ENCODE measurements at places on chromosomes 4 and X.
A peak's percentile ranks its signal among the peaks of the same experiment; 100 is the strongest.

DNA sequence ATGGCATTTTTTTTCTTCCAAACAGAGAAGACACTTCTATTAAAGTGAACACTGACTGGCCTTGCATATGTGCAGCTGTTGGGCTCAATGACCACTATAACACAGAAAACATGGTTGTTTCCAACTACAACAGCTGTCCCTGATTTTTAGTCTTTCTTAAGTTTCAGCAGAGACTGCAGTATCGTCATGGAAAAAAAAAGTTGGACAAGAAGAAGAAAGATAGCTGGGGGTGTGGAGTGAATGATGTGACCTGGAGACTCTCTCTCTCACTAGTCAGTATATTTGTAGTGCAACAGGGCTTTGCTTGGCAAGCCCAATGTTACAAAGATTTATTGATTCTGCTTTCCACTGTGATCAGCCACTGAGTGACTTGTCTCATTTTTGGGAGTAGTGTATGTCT, 29.5 kb upstream of the C4orf54 start:
- DNase-seq: no peak

- no peak for DNase-seq
Observed at GRCh38 chr4:153735906-153736461, 23.8 kb downstream of the RNF175 start.

- DNase-seq: no peak
Observed at GRCh38 chr4:13364653-13365052, 119.5 kb downstream of the RAB28 start.

- no peak for DNase-seq
Observed at GRCh38 chr4:35201403-35201802, 1042.9 kb downstream of the ARAP2 start.

GRCh38 chrX:123834116-123834515, 25.7 kb upstream of the XIAP start:
- DNase-seq: no peak

GRCh38 chrX:147850875-147851274, 60.8 kb upstream of the FMR1 start:
- DNase-seq: no peak

DNA sequence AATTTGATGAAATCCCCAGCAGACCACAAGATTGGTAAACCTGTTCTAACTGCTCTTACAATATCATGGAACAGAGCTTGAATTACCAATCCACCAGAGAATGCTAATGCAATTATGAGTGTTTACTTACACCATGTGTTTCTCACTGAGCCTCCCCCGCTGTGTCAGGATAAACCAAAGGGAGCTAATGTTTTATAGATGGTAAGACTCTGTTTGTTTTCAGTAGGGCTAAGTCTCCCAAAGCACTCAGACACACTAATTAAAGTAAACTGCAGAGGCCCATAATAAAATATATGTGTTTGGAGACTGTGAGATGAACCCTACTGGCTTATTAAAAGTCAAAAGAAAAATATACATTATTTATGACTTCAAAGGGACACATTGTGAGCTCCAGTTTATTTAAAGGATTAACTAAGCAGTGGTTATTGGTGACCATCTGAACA, 261.7 kb upstream of the FAM241A start:
- no peak for DNase-seq

DNA sequence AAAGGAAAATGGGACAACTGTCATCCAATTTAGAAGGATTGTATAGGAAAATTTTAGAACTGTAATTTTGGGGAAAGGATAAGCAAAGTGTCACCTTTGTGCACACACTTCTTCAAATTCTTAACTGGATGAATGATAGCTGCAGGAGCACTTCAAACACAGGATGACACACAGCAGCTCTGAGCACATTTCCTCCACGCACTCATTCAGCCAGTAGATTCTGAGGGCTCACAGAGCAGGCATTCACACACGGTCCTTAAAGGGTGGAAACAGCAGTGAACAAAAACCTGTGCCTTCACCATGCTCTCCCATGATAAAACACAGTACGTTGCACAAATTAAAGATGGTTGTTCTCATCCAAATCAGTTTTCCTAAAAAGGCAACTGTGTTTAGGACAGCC, 38.5 kb upstream of the KLF3 start:
- DNase-seq: no peak

GRCh38 chr4:118367361-118367760, 14.6 kb upstream of the PRSS12 start:
- DNase-seq: no peak

DNA sequence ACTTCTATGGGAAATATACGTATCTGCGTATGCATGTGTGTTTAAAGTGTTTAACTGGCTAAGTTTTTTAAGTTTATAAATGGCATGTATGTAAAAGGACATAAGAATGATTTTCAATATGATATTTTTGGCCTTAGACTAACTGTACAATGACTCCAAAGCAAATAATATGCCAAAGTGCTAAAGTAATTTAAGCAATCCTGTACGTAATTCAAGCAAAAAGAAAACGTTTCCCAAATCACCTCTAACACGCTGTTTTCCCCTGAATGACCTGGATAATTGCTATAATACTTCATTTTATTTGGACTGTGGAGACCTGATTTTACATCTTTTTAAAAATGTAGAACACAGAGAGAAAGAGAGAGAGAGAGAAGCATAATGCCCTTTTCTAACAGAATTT, 183.0 kb upstream of the HAND2 start:
- no peak for DNase-seq

GRCh38 chr4:78768452-78769180, 7.5 kb upstream of the BMP2K start:
- no peak for DNase-seq

- no peak for DNase-seq
Observed at GRCh38 chrX:1283741-1284140, 15.1 kb downstream of the CSF2RA start.

- no peak for DNase-seq
Observed at GRCh38 chrX:49177338-49177833, 5.7 kb downstream of the PLP2 start.

GRCh38 chr4:143186649-143187048, 1.9 kb downstream of the USP38 start:
- no peak for DNase-seq

DNA sequence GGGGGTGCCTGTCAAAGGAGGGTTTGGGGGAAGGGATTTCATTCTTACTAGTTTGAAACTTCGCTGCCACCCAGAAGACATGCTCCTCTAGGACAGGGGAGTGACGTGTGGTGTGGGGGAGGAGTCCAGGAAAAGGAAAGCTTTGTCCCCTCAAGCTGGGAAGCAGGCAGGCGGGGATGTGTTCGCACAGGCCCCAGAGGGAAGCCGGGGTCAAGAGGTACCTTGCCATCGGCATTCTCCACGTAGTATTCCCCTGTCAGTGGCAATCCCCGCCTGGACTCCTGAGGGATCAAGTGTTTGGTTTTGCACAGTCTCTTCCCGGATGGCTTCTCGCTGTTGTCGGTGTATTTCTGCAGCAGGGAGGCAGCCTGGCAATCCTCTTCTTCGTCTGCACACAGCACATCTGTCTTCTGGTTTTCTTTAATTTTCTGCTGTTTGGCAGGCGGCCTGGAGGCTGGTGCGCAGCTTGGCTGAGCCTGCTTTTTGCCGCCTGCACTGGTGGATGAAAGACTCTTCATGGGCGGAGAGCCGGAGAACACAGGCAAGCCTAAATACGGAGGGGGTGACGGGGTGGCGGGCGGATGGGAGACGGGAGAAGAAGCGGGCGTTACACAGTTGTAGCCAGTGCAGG, 35.1 kb downstream of the BCOR start:
- no peak for DNase-seq

DNA sequence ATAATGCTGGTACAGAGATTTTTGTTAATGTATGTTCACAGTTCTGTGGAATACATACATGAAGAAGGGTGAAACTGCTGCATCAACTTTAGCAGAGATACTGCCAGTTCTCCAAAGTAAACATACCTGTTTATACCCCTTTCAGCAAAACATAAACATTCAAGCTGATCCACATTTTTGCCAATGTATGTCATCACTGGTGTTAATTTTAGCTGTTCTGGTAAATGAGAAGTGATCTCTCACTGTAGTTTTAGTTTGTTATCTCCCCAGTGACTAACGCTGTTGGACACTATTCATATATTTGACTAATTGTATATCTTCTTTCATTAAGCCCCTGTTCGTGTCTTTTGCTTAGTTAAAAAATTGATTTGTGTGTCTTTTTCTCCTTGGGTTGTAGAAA, 82.0 kb downstream of the HAUS3 start:
- no peak for DNase-seq

DNA sequence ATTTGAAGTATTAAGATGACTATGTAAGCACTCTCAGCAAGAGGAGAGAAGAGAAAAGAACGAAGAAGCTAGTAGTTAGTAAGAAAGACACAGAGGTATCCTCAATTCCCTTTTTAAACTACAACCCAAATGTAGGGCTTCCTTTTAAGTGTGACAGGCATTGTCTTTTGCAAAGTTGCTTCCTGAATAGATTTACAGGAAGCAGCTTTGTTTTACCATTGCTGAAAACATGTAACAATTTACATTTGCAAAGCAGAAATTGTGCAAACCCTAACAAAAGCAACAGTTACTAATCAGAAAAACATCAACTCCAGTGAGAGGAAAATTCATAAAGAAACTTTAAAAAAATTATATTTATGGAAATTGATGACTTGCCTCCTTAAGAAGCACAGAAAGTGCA, 96.4 kb downstream of the FAM13A start:
- DNase-seq: no peak

- no peak for DNase-seq
Observed at GRCh38 chr4:107276052-107276451, 239.9 kb upstream of the DKK2 start.

- DNase-seq: no peak
Observed at GRCh38 chr4:39637586-39638353, 895 bp downstream of the SMIM14 start.

- no peak for DNase-seq
Observed at GRCh38 chrX:144946666-144947065, 300.6 kb upstream of the SPANXN1 start.

- no peak for DNase-seq
Observed at GRCh38 chr4:173736840-173737239, 206.8 kb upstream of the HAND2 start.

DNA sequence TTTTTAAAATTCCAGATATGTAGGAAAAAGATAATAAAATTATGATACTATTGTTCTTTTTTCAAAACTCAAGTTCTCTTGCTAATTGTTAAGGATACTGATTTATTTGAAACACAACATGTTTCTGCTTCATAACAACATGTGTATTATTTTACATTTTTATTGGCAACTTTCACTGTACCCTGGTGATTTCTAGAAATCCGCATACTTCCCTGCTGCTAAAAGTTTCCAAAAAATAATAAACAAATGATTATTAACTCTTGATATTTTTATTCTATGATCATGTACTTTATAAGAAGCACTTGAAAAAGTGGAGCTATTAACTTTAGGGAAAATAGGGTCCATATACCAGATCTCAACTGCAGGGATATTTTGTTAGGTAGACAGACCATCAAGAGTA, 71.2 kb upstream of the HCCS start:
- DNase-seq: no peak

GRCh38 chr4:174531486-174531885, 9.2 kb upstream of the HPGD start:
- no peak for DNase-seq

GRCh38 chr4:78370631-78371372, 180.8 kb upstream of the ANXA3 start:
- DNase-seq: no peak

GRCh38 chrX:101359966-101360365, 11.4 kb upstream of the TIMM8A start:
- DNase-seq: no peak

DNA sequence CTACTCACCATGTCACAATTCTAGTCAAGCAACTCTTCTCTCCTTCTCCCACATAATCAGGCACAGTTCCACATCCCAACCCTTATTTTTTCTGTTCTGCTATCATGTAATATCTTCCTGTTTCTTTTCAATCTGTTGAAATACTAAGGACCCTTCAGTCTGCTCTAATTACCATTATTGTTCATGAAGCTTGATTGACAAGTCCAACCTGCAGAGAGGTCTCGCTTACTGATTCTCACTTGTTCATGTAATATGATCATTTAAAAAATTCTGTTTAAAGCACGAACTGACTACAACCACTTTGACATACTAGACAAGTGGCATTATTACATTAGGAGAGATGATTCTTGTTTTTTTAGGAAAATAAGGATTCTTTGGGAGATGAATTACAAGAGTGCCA, 108.6 kb upstream of the MAD2L1 start:
- DNase-seq: no peak

GRCh38 chrX:19566359-19567222, 51.3 kb upstream of the MAP3K15 start:
- DNase-seq: peak; percentile 17
